NCI-H1092 treated with DMSO at 0.1 percent for 48 hours (cell line): ENCODE measurements at places on chromosomes 6 and 20.
A peak's percentile ranks its signal among the peaks of the same experiment; 100 is the strongest.

GRCh38 chr6:130507666-130508028, 141.8 kb downstream of the TMEM200A start:
- DNase-seq: no peak

DNA sequence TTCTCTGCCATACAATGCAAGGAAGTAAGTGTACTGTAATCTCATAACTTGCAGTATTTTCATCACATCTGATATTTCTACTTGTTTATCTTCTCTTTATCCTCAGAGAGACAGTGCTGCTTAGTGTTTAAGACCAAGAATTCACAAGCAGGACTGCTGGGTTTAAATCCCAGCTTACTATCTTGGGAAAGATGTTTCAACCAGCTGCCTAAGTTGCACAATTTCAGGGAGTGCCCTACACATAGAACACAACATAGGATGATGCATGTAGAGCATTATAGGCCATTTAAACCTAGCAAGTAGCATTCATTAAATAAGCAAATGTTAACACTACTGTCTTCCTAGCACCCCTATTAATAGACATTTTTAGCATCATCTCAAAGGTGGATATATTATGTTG, 205.2 kb upstream of the CEP162 start:
- no peak for DNase-seq

- peak; percentile 1 for DNase-seq
Observed at GRCh38 chr6:12911427-12911826, 194.9 kb downstream of the PHACTR1 start.

DNA sequence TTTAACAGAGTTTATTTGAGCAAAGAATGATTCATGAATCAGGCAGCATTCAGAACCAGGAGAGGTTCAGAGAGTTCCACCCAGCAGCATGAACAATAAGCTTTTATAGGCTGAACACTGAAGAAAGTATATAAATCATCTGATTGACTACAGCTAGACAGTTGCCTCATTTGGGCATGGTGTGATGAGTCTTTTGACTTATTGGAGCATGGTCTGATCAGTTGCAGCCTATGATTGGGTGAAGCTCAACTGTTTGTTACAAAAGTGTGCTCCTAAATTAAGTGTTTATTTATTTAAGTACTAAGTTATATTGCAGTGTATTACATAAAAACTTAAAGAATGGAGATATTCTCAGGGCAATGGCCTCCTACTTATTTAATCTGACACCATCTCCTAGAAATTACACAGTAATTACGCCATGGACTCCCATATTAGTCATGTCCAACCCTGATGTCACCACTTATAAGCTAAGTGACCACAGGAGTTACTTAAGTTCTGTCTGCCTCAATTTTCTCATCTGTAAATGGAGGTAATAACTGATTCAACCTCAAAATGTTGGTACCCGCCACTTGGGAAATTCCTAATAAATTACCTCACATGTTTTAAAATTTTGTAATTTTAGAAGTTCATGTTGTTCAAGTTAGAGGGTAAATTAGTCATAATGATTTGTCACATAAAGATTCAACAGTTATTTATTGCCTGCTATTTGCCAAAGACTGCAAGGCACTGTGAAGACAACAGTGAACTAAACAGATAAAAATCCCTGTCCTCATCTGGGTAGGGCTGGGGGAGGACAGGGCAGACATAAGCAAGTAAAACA, 15.2 kb upstream of the ROS1 start:
- no peak for DNase-seq

DNA sequence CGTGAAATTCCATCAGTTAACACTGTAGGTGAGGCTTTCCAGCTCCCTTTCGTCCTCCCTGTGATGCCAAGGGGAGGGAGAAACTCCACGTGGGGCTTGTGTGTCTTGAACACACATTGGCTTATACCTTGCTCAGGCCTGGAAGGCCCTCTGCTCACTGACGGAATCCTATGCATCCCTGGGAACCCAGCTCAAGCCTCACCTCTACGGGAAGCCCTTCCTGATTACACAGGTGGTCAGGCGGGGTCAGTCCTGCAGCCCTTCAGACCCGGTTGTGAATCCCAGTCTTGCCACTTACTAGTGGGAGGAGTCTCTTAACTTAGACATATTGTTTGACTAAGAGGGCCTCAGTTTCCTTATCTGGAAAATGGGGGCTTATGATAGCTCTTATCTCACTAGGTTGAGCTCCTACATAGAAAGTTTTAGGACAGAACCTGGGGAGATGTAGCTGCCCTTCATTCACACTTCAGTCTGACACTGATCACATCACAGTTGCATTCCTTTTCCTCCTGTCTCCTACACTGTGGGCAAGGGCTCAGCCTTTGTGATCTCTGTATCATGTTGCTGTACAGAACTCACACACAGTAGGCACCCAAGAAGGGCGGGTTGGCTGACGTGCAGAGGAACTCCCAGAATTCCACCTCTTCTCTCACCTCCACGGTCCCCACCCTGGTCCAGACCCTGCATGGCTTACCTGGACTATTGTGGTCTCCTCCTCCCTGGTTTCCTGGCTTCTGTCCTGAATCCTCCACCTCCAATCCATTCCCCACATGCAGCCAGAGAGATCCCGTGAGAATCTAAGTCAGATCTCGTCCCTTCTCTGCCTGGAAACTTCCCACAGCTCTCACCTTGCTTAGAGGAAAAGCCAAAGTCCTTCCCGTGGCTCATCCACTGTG, 129.6 kb downstream of the CEBPB start:
- no peak for DNase-seq
